ENCODE measurements at places on chromosomes 11 and 22. TPM values are rescaled to one million over a fixed set of nuclear protein-coding genes. Genes with fewer than 3 reads are reported as not detected.

Gene PPME1
- total RNA-seq = 64.9 TPM

Gene KLHDC7B
- 6.8 TPM for total RNA-seq

DNA sequence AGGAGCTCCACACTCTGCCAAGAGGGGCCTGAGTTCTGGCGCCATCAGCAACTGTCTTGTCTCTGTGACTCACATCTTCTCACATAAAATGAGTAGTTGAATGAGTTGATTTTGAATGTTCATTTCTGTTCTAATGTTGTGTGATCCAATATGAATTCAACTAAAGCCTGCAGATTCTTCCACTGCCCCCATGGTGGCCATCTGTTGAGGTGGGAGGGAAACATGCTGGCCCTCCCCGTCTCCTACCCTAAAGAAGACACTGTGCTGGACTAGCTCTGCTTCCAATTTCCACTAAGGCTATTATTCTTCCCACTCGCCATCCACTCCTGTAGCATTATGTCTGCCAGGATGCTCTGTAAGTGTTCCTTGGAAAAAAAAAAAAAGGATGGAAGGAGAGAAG, 555.6 kb upstream of the LARGE1 start:
- no peak overlapping the region for H3K27ac ChIP-seq
- no peaks in the 10 kb centered on the region for H3K36me3 ChIP-seq
- DNase-seq = no peak
- no peak overlapping the region for H3K4me3 ChIP-seq

- no peak for DNase-seq
- no peak overlapping the region for H3K4me3 ChIP-seq
- no peak overlapping the region for H3K27ac ChIP-seq
- H3K36me3 ChIP-seq = no peaks in the 10 kb centered on the region
These were observed 36.1 kb downstream of the LARGE1 start for GRCh38 chr22:33883961-33884808.

- H3K27ac ChIP-seq = no peak overlapping the region
- peaks cover 4% of the 10 kb centered on the region for H3K4me1 ChIP-seq
- H3K4me3 ChIP-seq = no peak overlapping the region
- DNase-seq = no peak
- no peaks in the 10 kb centered on the region for H3K36me3 ChIP-seq
These were observed 648.4 kb downstream of the ETS1 start for GRCh38 chr11:127939000-127939399.

DNA sequence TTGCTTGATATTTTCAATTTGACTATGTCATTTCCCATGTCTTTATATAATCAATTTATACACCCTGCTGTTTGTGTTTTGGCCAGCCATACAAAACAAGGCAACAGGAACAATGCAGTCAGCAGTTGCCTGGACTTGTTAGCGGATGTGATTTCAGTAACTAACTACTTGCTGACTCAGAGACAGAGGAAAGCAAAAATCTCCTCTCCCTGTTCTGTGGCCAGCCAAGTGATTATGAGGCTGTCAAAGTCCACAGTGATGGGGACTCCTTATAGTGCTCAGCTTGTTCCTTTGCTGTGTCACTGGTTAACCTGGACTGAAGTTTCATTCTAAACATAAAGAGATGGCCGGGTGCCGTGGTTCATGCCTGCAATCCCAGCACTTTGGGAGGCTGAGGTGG, 32.6 kb upstream of the APLP2 start:
- H3K27me3 ChIP-seq = peaks cover 2% of the 10 kb centered on the region
- H3K4me1 ChIP-seq = no peaks in the 10 kb centered on the region
- H3K27ac ChIP-seq = no peak overlapping the region
- H3K4me3 ChIP-seq = no peak overlapping the region
- DNase-seq = no peak

GRCh38 chr22:39430576-39431150, 26.1 kb upstream of the MGAT3 start:
- no peak overlapping the region for H3K27ac ChIP-seq
- no peaks in the 10 kb centered on the region for H3K27me3 ChIP-seq
